ENCODE measurements at places on chromosomes 1 and 21. TPM values are rescaled to one million over a fixed set of nuclear protein-coding genes. Genes with fewer than 3 reads are reported as not detected.
A peak's percentile ranks its signal among the peaks of the same experiment; 100 is the strongest.

- no peak for ATAC-seq
Measured at GRCh38 chr1:10209590-10209904, 823 bp upstream of the KIF1B start.

The CFAP141 gene
- total RNA-seq = not detected

DNA sequence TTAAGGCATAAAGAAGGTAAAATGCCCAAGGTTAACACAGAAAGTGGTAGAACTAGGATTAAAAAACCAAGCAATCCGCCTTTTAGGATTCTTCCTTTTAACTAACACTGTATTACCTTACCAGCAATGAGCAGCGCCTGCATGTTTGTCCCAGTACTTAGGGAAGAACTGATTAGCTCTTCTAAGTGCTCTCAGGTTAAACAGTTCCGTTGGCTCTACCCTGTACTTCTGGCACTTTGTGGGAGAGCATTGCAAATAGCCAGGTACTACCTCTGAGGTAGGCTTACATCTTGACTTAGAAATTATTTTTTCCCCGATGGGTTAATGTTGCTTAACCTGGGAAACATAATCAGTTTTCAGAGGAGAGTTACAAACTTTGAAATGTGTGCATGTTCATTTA, 21.5 kb downstream of the DHX9 start:
- ATAC-seq = no peak

DNA sequence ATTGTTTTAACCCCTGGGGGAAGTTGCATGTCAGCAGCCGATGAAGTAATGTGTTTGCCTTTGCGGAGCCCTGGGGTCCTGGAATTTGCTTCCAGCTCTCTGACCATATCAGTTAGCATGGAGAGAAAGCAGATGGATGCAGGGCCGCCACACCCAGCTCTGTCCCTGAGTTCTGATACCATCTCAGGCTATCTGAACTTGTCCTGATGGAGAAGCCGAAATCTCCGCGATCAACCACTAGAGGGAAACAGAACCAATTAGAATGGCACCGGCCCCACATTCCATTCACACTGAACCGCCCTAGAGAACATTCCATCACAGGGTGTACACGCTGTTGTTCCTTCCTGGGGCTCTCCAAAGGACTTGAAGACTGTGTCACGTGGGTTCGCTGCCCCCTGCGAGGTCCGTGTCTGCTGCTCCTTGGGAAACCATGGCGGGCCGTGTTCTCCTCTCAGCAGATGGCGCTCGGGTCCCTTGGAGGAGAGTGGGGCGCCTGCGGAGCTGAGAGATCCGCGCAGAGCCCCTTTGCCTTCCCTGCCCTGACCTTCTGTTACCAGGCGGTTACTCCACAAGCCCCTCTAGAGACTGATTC, 75.4 kb downstream of the ABCA4 start:
- peak; percentile 96 for ATAC-seq
